ENCODE measurements at places on chromosomes 12 and 14. TPM values are rescaled to one million over a fixed set of nuclear protein-coding genes. Genes with fewer than 3 reads are reported as not detected.

Gene LIN7A
- 7.6 TPM for total RNA-seq

Gene DHRS2
- 0.17 TPM for total RNA-seq

Gene C3AR1
- not detected for total RNA-seq

Gene HNF1A
- total RNA-seq = not detected

Gene AKT1
- 170 TPM for total RNA-seq

Gene BICDL1
- total RNA-seq = not detected

Gene OTUB2
- total RNA-seq = 1.6 TPM

Data from bronchial smooth muscle cell (primary cell).